ENCODE measurements at places on chromosomes 2 and 18. TPM values are rescaled to one million over a fixed set of nuclear protein-coding genes. Genes with fewer than 3 reads are reported as not detected.

PPP1R1C gene
- not detected for total RNA-seq

XIRP2 gene
- total RNA-seq = not detected

DNA sequence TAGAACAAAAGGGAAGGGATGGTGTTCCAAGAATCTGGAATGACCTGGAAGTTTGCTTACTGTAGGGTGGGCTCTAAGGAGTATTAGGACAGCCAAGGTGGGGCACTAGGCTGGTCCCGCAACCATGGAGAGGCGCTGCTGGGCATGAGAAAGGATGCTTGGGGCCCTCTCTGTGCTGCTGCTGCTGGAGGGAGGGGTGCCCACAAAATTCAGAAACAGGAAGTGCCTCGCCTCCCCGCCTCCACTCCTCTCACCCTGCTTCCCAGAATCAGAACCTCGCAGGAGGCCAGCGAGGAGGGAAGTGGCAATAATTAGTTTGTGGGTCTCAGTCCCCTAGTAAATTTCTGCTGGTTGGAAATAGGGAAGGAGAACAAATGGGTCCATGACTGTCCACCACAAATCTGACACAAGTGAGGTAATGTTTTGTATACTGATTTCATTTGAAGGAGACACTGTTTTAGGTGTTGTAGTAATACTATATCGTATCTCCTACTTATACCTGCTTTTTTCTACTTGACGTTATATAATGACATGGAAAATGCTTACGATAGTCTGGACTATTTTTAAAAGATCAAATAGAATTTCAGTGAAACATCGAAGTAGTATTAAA lies 7.9 kb upstream of the PDCL3 start:
- H3K27me3 ChIP-seq = no peaks in the 10 kb centered on the region
- no peak overlapping the region for H3K4me3 ChIP-seq
- no peaks in the 10 kb centered on the region for H3K4me1 ChIP-seq
- no peaks in the 10 kb centered on the region for H3K36me3 ChIP-seq
- DNase-seq = no peak

DNA sequence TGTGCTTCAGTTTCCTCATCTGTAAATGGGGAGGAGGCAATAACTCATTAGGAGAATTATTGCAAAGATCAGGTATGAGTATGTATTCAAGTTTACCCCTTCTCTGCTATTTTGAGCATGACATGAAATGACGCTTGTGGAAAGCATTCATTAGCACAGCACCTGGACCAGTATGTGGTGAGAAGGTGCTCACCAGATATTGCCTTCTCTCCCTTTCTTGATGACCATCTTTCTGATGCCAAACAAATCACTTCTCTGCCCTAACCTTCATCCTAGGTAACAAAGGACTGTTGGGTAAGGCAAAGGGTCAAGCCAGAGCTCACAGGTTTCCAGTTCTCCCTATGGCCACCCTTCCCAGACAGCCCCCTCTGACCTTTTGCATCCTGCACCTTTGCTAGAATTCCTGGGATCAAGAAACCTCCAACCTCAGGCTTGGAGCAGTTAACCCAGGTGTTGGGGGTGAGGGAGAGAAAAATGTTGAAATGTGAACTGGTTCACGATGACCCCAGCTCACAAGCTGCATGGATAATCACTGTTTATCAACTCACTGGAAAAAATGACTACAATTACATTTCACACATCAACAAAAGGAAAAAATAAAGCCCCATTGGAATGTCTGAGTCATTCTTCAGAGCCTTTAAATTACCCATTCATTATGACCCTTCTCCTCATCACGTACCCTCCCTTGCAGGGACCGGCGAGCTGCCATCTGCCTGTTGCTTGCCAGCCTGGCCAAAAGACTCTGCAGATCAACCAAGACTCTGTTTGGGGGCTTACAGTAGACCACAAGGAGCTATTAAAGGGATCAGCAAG lies 41.6 kb downstream of the LBH start:
- peaks cover 28% of the 10 kb centered on the region for H3K4me1 ChIP-seq
- no peaks in the 10 kb centered on the region for H3K27me3 ChIP-seq
- H3K36me3 ChIP-seq = no peaks in the 10 kb centered on the region
- peak overlapping the region; percentile 19 for H3K27ac ChIP-seq
- DNase-seq = peak; percentile 57
- H3K4me3 ChIP-seq = no peak overlapping the region

DNA sequence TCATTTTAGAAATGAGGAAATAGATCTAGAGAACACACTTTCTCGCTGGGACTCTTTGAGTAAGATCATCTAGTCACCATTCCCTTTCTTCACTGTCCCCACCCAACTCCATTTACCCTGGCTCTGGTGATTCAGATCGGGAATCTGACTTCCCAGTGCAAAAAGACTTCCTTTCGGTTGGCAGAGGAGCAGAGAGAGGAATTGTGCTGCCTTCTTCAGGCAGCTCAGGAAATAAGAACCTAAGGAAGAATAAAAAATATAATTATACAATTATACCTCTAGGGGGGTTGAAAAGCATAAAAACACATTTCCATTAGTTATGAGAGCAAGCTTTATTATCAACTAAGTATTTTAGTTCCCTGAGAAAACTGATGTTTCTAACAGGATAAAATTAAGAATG lies 9.3 kb upstream of the MPP4 start:
- DNase-seq = peak; percentile 3
- peaks cover 64% of the 10 kb centered on the region for H3K36me3 ChIP-seq
- no peaks in the 10 kb centered on the region for H3K4me1 ChIP-seq
- no peak overlapping the region for H3K4me3 ChIP-seq
- H3K27me3 ChIP-seq = no peaks in the 10 kb centered on the region

- H3K36me3 ChIP-seq = peaks cover 38% of the 10 kb centered on the region
- no peaks in the 10 kb centered on the region for H3K4me1 ChIP-seq
- no peak overlapping the region for H3K27ac ChIP-seq
- no peak overlapping the region for H3K4me3 ChIP-seq
Measured at GRCh38 chr2:75676464-75676863, 29.9 kb downstream of the MRPL19 start.

DNA sequence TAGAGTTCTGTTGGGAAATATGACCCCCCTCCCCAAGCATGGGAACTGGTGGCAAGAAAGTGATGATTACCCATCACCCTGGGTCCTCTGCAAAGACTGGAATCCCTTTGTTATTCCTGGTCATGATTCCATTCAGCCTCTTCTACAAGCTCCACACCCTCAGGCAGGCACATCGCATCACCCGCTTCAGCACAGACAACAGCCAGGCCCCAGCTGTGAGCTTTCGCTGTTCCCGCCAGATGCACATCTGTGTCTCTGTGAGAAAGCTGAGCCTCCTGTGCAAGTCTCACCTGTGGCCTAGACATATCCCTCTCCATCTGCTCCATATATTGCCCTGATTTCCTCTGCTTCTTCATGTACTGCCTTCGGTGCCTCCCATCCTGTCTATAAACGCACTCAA lies 368.0 kb upstream of the RAB6C start:
- H3K36me3 ChIP-seq = peaks cover 6% of the 10 kb centered on the region
- H3K27me3 ChIP-seq = no peaks in the 10 kb centered on the region
- no peaks in the 10 kb centered on the region for H3K4me1 ChIP-seq

DNA sequence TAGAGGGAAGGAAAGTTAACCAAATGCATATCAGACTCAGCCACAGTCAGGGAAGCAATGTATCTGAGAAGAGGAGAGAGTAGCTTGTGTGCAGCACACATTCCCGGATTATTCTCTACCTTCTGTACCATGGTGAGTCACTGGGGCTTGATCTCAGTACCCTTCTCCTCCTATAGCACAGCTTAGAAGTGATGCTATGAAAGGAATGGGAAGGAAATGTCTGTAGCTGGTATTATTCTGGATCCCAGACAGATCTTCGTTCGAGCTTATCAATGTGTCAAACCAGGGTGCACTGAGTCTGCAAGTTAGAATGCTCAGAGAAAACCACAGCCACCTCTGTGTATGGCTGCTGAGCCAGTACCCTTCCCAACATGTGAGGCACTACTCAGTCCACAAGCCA lies 88.0 kb upstream of the NFU1 start:
- H3K4me1 ChIP-seq = no peaks in the 10 kb centered on the region
- H3K27me3 ChIP-seq = no peaks in the 10 kb centered on the region
- DNase-seq = no peak
- H3K4me3 ChIP-seq = no peak overlapping the region

- peak overlapping the region; percentile 64 for H3K4me3 ChIP-seq
- DNase-seq = peak; percentile 69
Measured at GRCh38 chr2:57720728-57721627, 325.6 kb upstream of the VRK2 start.

DNA sequence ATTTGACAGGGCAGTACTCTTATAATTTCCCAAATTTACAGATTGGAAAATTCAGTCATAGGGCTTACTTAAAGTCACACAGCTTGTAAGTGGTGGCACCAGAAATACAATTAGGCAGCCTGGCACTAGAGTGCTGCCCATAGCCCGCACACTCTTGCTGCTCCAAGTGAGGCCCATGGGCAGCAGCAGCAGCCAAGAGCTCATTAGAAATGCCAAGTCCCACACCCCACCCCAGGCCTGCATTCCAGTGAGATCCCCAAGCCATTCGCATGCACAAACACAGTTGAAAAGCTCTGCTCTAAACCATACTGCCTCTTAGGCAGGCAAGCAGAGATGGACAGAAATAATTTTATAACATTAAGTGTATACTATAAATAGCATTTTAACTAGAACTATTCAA lies 379.3 kb upstream of the PKDCC start:
- no peaks in the 10 kb centered on the region for H3K36me3 ChIP-seq
- no peaks in the 10 kb centered on the region for H3K4me1 ChIP-seq
- H3K27me3 ChIP-seq = no peaks in the 10 kb centered on the region
- no peak overlapping the region for H3K27ac ChIP-seq

DNA sequence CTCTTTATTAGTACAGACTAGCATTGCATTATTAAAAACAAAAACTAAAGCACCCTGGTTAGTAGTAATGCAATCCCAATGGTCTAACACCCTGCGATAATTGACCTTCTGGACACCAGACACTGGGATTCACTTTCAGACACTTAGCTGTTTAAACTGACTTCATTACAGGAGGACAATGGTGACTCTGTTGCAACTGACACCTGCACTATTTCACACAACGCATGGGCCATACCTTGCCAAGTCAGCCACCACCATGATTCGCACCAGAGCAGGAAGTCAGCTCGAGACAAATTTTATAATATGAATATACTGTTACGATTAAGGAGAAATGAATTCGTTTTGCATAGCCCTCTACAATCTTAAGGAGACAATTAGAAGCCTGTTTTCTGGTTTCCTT lies 150.7 kb downstream of the MEIS1 start:
- DNase-seq = no peak
- H3K27me3 ChIP-seq = peaks cover 10% of the 10 kb centered on the region
- no peaks in the 10 kb centered on the region for H3K4me1 ChIP-seq
- H3K27ac ChIP-seq = no peak overlapping the region
- H3K4me3 ChIP-seq = no peak overlapping the region
- no peaks in the 10 kb centered on the region for H3K36me3 ChIP-seq

GRCh38 chr2:70645733-70646419 lies 92.2 kb upstream of the TGFA start:
- H3K36me3 ChIP-seq = no peaks in the 10 kb centered on the region
- peaks cover 2% of the 10 kb centered on the region for H3K27me3 ChIP-seq
- H3K4me3 ChIP-seq = no peak overlapping the region
- H3K4me1 ChIP-seq = no peaks in the 10 kb centered on the region
- no peak overlapping the region for H3K27ac ChIP-seq
- peak; percentile 30 for DNase-seq

RESP18 gene
- total RNA-seq = not detected

- H3K27me3 ChIP-seq = peaks cover 31% of the 10 kb centered on the region
- H3K4me3 ChIP-seq = no peak overlapping the region
- DNase-seq = peak; percentile 81
- no peak overlapping the region for H3K27ac ChIP-seq
- H3K4me1 ChIP-seq = no peaks in the 10 kb centered on the region
Measured at GRCh38 chr18:66495844-66496243, 108.0 kb downstream of the CDH19 start.

EHBP1 gene
- total RNA-seq = 62.1 TPM

- H3K4me3 ChIP-seq = no peak overlapping the region
- H3K36me3 ChIP-seq = no peaks in the 10 kb centered on the region
- H3K27me3 ChIP-seq = no peaks in the 10 kb centered on the region
- no peak for DNase-seq
- no peak overlapping the region for H3K27ac ChIP-seq
- peaks cover 10% of the 10 kb centered on the region for H3K4me1 ChIP-seq
Measured at GRCh38 chr18:48356151-48356745, 52.9 kb downstream of the ZBTB7C start.

- peaks cover 7% of the 10 kb centered on the region for H3K36me3 ChIP-seq
- no peaks in the 10 kb centered on the region for H3K27me3 ChIP-seq
- H3K27ac ChIP-seq = no peak overlapping the region
- no peak overlapping the region for H3K4me3 ChIP-seq
- H3K4me1 ChIP-seq = peaks cover 5% of the 10 kb centered on the region
Measured at GRCh38 chr2:46836295-46837111, 79.1 kb downstream of the MCFD2 start.

DNA sequence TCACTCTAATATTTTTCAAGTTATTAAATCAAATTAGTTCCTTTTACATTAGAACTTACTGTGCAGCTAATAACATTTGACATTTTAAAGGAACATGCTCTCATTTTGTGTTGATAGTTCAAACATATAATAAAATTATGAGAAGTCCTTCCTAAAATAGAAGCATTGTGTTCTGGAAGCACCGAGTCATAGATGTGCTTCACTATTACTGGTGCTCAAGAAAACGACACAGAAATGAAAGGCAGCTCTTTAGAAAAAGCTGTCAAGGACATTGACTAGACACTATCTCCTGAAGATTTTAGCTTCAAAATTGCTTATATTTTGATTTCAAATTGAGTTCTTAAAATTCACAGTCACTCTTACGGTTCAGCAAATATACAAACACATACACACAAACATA lies 338.3 kb downstream of the NBAS start:
- H3K27ac ChIP-seq = peak overlapping the region; percentile 71
- H3K36me3 ChIP-seq = peaks cover 17% of the 10 kb centered on the region
- no peak for DNase-seq
- H3K4me3 ChIP-seq = no peak overlapping the region

DNA sequence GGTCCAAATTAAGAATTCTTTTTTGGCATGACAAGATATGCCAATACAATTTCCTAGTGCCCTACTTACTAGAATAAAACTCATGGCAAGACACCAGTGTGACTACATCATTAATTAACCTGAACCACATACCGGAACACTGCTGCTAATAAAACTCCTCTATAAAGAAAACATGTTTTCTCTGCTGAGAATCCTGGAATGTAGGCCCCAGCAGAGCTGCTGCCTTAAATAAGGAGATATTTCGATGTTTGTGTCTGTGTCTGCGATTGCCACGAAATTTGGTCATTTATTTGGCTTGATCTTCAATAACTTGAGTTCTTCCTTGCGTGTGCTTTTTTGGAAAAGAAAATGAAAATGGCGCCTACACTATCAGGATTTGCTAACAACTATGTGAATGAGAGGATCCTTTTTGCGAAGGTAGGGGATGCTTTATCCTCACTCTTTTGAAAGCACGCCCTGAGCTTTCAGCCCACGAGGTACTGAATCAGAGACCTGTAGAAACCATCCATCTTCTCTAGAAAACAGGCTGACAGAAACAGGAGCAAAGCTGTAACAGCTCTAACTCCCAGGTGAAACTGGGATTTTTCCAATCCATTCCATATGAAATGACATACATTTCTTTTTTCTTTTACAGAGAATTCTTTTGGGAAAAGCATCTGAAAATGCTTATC lies 27.0 kb downstream of the KLF7 start:
- no peak for DNase-seq
- peaks cover 39% of the 10 kb centered on the region for H3K4me1 ChIP-seq
- H3K27me3 ChIP-seq = no peaks in the 10 kb centered on the region
- H3K36me3 ChIP-seq = peaks cover 32% of the 10 kb centered on the region
- no peak overlapping the region for H3K27ac ChIP-seq

HOXD10 gene
- not detected for total RNA-seq

GRCh38 chr2:233386382-233387041 lies 32.2 kb downstream of the DGKD start:
- peak; percentile 87 for DNase-seq
- peaks cover 40% of the 10 kb centered on the region for H3K4me1 ChIP-seq
- peaks cover 18% of the 10 kb centered on the region for H3K36me3 ChIP-seq
- H3K27ac ChIP-seq = no peak overlapping the region
- no peak overlapping the region for H3K4me3 ChIP-seq
- no peaks in the 10 kb centered on the region for H3K27me3 ChIP-seq
